ENCODE measurements at places on chromosomes 7 and 10.
A peak's percentile ranks its signal among the peaks of the same experiment; 100 is the strongest.

DNA sequence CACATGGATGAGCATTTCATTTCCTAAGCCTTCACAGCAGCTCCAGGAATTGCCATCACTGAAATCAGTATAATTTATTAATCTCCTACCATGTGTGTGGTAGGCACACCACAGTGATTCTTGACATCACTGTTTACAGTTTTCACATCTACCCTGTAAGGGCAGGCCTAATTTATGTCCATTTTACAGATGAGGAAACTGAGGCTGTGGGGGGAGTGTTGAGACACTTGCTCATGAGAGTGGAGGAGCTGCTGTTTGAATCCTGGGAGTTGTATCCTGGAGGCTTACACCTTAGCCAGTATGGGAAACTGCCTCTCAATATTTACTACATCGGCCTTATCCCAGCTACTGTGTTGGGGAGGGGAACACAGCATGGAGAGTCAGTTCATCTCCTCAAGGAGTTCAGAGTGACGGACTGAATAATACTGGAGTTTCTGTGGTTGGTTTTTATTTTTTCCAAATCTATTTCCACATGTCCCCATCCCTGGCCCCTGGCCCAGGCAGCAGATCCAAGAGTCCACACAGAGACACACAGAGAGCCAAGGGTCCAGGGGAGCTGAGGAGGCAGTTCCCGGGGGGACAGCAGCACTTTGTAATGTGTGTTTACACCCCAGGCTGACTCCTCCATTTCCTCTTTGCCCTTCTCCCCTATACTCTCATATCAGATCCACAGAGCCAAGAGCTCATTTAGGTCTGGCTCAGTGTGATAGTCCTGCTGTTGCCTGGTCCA lies 13.2 kb downstream of the UBTD1 start:
- no peak for DNase-seq

GRCh38 chr7:158311791-158312190 lies 275.8 kb downstream of the PTPRN2 start:
- DNase-seq, result no peak

GRCh38 chr10:1036341-1036791 lies 10.7 kb upstream of the IDI2 start:
- no peak for DNase-seq

DNA sequence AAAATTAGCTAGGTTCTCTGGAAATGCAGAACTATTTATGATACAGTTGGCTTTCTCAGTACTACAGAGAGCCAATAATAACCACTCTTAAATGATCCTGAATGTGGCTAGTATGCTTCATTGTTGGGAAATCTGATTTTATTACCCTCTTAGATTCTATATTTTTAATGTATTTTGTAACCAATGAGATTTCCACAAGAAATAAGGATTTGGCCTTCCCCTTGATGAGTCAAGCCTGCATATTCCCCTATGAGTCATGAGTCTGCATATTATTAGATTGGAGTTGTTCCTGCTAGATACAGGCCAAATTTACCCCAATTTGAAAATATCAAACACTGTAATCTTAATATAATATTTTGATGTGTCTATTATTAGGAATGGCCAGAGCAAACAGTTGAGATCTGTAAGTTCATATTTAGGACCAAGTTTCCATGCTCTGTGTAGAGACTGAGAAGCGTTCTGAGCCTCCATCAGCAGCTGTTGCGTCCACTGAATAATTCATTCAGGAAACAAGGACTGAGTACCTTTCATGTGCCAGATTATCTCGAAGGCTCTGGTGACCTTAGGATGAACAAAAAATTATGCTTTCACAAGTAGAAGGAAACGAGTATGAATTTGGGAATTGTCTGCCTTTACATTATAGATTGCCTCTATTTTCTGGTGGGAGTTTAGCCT lies 793.4 kb downstream of the NRG3 start:
- no peak for DNase-seq

- DNase-seq, result peak; percentile 36
These were observed 132.0 kb downstream of the PRKAG2 start for GRCh38 chr7:151744656-151745638.

DNA sequence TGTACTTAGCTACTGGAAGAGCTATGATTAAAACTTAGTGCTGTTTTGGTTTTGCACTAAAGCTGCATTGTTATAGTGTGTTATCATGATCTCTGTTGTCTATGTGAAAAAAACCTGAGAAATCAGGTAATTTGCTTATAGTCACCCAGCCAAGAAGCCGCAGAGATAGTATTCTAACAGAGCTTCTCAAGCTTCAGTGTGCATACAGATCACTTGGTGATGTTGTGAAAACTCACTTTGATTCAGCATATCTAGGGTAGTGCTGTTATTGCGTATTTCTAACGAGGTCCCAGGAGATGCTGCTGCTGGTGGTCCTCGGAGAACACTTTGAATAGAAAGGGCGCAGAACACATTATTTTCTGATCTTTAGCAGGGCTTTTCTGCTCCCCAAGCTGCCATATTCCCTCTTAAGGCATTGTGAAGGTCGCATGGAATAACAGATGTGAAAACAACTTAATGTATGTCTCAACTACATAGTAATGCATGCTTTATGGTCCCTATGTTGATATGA lies 68.4 kb upstream of the PDCD4 start:
- DNase-seq, result no peak

- no peak for DNase-seq
These were observed 874 bp upstream of the RBP3 start for GRCh38 chr10:47347303-47347675.

DNA sequence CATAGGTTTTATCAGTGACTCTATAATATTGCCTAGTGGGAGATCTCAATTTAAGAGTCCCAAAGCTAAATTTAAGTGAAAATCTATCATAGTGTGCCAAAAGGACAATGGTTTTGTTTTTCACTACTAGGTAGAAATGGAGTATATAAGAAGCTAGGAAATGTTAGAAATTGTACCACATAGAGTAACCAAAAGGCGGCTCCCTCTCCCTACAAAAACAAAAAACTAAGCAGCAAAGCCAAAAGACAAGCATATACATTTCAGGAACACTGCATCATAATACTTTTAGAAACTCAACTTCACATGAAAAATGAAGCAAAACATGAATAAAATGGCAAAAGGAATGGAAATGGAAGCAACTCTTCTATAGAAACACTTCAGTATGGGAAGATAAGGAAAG lies 271.6 kb downstream of the CACNA2D1 start:
- no peak for DNase-seq

DNA sequence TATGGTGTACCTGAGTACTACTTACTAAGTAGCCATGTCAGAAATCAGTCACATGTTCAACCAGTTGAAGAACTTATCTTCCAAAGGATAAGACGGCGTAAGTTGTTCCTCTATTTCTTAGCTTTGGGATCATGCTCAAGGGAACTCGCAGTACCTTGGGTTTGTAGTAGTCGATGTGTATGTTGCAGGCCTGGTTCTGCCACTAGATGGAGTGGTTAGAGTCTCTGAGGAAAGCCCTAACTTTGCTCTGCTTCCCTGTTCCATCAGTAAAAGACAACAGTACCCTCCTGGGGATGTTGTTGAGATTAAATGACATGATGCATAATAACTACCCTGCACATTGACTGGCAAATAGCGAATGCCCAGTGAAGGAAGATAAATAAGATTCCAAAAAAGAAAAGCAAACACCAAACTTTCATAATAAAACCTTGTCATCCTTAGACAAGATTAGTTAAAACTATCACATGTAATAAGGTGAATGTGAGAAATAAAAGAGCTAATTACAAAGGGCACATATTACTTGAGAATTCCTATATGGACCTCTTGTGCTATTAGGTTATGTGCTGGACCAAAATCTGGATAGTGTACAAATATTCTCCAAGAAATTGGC lies 165.9 kb downstream of the ABCA13 start:
- no peak for DNase-seq

DNA sequence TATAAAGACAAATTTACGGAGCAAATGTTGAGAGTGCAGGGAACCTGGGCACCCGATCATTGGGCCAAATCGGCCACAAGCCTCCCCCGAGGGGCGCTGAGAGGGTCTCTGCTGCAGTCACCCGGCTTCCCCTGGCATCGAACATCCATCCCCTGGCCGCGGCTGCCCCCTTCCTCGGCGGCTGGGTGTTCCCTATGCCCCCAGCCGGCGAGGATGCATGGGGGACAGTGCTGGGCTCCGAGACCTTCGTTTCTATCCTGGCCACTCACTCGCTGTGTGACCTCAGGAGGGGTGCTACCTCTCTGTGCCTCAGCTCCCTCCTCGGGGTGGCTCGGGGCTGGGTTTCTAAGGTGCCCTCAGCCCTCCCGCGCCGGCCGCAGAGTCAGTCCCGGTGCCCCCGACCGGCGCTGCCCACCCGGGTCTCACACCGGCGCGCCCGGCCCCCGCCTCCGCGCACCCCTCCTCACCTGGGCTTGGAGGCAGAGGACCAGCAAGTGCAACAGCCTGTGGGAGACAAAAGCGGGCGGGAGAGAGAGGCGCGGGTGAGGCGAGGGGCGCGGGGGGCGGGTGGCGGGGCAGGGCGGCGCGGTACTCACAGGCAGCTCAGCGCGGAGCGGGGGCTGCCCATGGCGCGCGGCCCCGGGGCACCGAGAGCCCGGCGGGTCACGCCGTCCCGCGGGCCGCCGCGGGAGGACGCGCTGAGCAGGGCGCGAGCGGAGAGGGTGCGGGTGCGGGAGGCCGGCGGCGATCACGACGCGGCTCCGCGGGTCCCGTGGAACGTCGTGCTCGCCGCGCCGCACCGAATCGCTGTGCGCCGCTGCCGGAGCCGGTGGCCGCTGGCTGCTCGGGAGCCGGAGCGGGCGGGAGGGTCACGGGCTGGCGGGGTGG lies at the start of gene FGF8:
TSS of gene FGF8 (minus strand) at position 842 of the 888 bp plus-strand sequence. CDS start at position 628, 214 bp downstream.
- DNase-seq, result no peak

GRCh38 chr10:124197371-124198124 lies 104.2 kb upstream of the CHST15 start:
- no peak for DNase-seq

DNA sequence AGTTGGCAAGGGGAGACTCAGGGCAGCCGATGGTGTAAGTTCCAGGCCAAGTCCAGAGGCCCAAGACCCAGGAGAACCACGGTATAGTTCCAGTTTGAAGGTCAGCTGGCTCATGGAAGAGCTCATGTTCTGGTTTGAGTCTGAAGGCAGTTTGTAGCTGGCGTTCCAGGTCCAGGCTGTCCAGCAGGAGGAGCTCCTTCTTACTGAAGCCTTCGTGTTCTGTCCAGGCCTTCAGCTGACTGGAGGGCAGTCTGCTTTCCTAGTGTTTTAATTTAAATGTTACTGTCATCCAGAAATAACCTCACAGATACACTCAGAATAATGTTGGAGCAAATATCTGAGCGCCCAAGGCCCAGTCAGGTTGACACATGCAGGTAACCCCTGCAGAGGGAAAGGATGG lies 4.2 kb downstream of the SUN1 start:
- DNase-seq, result no peak

DNA sequence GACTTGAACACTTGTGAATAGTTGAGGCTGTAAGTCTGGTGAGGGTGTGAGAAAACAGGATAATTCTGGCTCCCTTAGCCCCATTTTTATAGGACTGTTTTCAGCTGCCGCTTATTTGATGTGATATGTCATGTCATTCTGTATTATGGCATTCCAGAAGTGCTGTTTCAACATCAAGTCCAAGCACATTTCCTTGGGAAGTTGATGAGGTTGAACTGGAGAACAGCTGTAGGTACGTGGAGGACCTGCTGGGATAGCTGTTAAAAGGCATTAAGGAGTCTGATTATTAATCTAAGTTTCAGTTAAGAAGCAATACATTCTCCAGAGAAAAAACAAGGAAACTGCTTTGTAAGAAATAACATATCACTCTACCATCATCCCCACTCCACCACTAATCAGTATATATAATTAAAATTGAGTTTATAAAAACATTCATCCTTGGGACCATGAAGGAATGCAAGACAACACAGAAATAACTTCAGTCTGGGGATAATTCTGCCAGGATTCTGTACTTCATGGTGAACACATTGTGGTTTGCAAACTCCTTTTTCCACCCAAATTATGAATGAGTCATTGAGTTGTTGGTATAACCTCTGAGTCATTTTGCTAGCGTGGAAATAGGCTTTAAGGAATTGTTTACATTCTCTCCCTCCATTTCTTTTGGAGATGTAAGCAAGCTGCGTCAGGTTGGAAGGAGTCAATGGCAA lies 39.9 kb upstream of the TMEM229A start:
- DNase-seq, result no peak

Measured in activated naive CD8-positive, alpha-beta T cell treated with anti-CD3 and anti-CD28 coated beads for 36 hours (primary cell).